ENCODE measurements at places on chromosomes 4 and X. TPM values are rescaled to one million over a fixed set of nuclear protein-coding genes. Genes with fewer than 3 reads are reported as not detected.

DNA sequence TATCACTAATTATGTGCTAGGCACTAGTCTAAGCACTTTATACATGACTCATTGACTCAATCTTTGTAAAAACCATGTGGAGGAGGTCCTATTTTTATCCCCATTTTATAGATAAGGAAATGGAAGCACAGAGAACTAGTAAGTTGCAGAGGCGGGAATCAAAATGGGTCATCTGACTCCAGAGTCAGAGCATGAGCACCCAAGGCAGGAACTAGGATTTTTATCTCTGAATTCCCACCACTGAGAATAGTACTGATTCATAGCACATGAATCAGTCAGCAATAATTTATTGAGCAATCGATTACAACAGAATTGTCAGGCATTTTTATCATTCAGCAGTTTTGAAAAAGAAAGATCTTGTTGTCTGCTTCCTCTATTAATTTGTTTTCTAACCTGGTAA is 19.3 kb downstream of the SCARB2 start:
- ATAC-seq: peak; percentile 48

DNA sequence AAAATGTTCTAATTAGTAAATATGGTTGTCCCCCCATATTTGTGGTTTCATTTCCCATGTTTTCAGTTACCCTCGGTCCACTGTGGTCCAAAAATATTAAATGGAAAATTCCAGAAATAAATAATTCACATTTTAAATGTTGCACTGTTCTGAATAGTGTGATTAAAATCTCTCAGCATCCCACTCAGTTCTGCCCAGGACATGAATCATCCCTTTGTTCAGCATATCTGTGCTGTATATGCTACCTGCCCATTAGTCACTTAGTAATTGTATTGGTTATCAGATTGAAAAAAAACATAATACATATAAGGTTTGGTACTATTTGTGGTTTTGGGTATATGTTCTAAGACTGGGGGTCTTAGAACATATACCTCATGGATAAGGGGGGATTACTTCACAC is 55.1 kb upstream of the NXF3 start:
- no peak for ATAC-seq

DNA sequence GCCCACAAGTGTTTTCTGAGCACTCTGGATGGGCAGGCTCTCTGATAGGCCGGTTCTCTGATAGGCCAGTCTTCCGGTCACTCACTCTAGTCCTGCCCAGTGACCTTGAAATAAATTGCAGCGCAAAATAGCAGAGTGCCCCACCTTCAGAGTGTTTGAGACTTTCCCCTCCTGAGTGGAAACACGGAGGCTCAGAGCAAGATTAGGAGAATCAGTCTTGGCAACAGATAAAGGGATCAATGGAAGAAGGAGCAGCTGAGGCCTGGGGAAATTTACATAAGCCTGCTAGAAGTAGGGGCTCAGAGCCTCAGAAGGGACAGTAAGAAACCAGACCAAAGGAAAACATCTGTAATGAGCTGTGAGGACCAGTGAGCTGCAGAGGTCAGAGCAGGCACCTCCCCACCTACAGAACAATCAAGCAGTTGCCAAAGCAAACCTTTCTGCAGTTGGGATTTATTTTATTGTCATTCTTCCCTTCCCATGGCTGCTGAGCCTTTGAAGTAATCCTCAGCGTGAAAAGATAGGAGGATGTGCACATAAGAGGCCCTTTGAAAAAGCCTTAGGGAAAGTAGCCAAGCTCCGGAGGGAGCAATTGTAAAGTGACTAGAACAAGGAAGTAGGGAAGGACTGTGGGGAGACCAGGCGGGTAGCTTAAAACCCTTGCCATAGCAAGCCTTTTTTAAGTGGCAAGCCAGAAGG is 89.1 kb upstream of the TSPAN5 start:
- ATAC-seq: peak; percentile 60

DNA sequence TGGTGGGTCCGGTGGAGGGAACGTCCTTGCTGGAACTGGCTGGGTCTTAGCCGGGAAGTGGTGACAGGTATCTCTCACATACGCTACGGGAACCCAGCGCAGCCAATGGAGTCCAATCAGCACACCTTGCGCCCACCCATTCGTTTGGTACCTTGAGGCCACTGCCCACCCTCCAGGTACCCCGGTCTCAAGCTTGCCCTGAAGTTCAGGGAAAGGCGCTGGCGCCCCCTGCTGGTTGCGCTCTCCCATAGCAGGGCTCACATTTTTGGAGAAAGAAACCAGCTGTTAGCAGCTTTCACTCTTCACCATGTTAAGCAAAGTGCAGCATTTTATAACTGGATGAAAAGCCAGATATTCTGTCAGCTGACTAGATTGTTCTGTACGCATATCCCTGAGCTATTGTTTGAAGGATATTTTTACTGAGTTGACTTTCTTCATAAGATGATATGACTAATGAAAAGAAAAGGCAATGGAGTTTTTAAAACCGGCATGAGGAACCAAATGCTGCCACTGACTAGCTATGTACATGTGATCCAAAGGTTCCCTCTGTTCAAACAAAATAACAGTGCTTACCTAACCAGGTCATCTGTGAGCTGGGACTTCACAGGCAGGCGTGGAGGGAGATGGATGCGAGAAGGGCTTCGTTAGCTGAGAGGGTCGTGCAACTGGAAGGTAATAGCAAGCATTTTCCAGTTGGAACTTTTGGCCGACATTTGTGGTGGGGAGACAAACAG is 43.7 kb downstream of the OTOP1 start:
- no peak for ATAC-seq

DNA sequence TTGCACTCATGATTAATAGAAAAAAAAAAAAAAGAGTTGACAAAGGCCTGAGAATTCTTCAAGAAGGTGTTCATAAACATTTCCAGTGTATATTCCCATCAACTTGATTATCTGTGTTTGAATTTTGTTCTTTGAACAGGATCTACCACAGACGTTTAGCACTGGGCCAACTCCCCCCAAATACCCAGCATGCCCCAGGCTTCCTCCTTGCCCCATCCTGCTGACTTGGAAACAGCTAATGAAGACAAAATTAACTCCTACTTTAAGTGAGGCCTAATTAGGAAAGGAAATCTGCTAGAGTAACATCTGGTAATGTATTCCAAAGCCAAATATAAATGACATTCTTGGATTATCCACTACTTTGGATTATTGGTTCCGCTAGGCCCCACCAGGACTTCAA is 52.5 kb downstream of the PPARGC1A start:
- ATAC-seq: no peak

DNA sequence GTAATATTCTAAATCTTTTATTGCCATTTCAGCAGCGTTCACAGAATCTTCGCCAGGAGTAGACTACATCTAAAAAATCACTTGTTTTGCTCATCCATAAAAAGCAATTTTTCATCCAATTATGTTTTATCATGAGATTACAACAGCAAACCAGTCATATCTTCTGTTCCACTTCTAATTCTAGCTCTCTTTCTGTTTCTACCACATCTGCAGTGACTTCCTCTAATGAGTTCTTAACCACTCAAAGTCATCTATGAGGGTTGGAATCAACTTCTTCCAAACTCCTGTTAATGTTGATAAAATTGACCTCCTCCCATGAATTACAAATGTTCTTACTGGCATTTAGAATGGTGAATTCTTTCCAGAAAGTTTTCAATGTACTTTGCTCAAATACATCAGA is 174.4 kb upstream of the BRWD3 start:
- ATAC-seq: no peak

Gene MAGEA8
- not detected for total RNA-seq

DNA sequence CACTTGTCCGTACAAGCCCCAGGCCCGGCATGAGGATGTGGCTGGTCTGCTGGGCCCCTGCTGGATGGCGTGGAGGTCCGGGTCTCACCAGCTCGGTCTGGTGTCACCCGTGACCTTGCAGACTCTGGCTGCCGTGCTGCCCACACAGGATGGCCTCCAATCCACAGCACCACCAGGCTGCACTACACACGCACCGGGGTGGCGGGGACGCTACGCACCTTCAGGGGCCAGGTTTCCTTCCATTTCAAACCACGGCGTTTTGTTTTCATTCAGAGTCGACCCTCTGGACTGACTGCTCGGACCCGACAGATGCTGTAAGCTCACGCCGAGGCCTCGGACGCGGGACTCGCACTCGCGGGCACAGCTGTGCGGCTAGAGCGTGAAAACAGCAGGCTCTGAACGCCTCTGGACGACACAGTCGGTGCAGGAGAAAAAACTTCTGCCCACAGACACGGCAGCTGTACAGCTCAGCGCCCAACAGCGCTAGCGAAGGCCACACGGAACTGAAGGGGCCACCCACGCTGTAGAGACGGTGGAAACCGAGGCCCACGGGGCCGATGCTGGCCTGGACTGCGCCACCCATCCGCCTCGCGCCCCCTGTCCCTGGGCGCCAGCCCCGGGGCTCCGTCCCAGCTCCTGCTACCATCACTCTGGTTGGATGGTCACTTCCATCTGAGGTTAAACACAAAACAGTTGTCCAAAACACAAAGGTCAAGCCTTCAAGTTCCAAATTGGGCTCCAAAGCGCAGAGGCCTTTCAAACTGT is 40.0 kb downstream of the FAM53A start:
- no peak for ATAC-seq

Gene SSX5
- total RNA-seq: not detected

DNA sequence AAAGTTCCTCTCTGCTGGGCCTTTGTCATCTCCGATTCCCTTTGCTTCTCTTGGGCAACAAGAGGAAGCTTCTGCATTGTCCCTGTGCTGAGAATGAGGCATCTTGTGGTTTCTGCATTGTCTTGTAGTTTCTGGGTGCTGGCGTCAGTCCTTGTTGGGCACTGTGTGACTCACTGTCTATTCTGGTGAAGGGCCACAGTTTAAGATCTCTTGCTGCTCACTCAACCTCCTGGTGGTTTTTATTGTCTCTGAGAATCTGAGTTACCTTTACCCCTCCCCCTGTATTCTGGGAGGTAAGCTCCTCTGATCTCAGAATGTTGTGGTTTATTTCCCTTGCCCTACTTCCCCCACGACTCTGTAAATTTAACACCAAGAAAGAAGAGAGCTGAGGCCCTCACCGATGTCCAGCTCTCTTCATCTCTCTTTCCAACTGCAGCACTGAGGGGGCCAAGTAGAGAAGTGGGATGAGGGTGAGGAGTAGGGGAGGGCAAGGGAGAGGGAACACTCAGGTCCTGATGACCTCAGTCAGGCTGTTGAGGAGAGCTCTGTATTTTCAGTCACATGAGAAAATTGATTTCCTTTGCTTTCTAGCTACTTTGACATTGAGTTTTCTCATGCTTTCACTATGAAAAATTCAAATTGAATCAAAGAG is 441.6 kb upstream of the PITX2 start:
- ATAC-seq: no peak

DNA sequence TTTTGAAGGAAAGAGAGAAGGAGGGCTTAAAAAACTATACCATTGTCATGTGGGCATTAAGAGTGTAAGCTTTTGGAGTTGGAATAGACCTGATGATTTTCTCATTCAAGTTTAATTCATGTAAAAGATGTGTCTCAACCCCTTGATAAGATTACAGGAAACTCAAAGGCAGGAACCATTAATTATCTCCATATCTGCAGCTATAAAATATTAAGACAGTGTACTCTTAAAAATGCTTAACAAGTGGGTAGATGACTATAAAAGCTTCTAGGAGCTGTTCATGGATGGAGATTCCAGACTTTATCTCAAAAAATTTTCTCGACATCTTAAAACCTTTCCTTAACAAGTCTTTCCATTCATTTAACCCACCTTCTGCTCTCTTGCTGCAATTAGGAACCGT is 208.3 kb downstream of the PALLD start:
- ATAC-seq: no peak

DNA sequence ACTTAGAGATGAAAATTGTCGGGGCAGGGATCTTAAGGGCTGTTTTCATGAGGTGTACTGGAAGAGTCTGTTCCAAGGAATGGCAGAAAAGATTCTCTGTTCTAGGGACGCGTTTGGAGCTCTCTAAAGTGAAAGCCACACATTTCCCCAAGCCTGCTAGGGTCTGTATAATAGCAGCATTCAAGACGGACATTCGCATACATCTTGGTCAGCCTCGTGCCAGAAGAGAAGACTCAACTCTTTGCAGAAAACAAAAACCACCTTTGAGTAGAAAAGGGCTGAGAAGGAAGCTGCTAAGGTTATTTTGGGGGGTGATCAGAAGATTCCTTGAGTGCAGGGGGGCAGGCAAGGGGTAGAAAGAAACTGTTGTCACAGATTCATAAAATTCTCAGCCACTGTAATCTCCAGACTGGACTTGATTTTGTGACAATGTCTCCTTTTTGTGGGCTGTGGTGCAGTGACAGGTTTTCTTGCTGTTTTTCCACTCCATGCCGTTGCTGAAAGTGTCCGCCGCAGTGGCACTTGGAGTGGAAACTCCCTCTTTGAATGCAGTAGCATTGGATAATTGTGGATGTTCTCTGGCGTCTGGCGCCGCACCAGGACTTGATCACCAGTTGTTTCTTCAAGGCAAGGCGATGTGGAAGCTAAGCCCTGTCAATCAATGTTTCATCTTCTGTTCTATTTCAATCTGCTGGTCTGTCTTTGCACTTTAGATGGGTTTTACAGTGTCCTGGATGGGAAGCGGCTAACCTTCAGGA is 2.9 kb downstream of the GYG2 start:
- no peak for ATAC-seq

All from motor neuron (in vitro differentiated cells).